ENCODE measurements at places on chromosomes 1 and 21. TPM values are rescaled to one million over a fixed set of nuclear protein-coding genes. Genes with fewer than 3 reads are reported as not detected.

DNA sequence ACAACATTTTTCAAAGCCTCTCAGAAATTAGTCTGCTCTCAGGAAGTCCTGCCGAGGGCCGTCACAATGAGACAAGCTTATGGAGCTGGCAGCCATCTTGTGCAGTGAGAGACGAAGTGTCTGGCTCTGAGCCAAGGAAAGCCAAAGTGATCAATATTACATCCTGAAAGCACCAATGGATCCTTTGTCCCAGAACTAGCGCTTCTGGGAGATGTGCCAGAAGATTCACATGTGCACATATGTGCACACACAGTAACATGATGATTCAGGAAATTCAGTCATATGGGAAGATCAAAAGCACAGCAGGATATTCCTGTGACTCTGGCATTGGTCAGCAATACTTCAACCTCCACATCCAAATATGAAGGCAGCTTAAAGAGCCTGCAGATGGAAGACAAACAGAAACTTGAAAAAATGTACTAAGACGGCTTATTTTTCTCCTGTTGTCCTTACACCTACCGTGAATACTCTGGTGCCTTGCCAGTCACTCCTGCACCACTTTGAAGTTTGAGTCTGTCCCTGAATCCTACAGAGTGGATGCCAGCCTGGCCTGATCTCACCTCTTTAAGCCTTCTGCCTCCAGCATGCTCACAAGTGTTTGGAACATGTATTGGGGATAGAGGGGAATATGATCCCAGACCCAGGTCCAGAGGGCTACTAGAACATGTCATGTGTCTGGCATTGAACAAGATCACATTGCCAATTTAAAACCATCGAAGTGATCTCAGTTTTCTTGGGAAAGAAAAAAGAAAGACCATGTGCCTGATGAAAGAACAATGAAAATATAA is 44.5 kb upstream of the PRRX1 start:
- DNase-seq = peak; percentile 88

DNA sequence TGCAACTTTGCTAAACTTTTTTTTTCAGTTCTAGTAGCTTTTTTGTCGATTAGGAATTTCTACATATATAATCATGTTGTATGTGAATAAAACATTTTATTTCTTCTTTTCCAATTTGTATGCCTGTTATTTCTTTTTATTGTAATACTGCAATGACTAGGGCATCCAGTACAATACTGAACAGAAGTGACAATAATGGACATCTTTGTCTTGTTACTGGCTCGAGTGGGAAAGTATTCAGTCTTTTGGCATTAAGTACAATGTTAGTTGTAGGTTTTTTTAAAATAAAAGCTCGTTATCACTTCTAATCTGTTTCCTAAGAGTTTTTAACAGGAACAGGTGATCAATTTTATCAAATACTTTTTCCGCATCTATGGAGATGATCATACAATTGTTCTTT is 9.8 kb downstream of the STPG1 start:
- DNase-seq = no peak

GRCh38 chr1:107251839-107252238 is 111.0 kb downstream of the NTNG1 start:
- no peak for DNase-seq

DNA sequence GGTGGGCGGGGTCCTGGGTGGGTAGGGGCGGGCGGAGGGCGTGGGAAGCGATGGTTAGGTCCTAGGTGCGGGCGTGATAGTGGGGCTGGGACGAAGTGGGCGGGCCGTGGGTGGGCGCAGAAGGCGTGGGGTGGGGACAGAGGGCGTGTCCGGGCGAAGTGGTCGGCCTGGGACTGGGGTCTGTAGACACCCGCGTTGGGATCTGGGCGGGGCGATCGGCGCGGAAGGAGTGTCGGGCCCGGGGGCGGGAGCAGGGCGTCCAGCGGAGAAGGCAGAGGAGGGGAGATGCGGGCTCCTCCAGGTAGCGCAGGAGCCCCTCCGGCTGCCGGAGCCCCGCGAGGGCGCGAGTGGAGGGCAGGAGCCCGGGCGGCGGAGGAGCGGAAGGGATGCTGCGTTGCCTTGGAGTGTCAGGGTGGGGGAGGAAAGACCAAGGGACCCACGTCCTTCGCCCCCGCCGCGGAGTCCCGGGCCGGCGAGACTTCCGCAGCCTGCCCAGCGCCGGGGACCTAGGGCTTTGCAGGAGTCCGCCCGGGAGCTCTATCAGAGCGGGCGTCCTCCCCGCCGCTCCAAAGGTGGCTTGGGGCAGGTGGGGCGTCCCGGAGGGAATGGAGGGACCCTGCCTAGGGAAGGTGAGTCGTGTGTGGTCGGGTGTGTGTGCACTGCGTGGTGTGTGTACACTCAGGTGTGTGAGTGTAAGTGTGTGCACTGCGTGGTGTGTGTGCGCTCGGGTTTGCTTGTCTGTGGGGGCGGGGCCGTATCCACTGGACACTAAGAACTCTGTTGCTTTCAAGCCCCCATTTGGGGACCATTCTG is 27.0 kb upstream of the PRSS38 start:
- DNase-seq = peak; percentile 64

The LCE1F gene
- polyA plus RNA-seq = 1.8 TPM

DNA sequence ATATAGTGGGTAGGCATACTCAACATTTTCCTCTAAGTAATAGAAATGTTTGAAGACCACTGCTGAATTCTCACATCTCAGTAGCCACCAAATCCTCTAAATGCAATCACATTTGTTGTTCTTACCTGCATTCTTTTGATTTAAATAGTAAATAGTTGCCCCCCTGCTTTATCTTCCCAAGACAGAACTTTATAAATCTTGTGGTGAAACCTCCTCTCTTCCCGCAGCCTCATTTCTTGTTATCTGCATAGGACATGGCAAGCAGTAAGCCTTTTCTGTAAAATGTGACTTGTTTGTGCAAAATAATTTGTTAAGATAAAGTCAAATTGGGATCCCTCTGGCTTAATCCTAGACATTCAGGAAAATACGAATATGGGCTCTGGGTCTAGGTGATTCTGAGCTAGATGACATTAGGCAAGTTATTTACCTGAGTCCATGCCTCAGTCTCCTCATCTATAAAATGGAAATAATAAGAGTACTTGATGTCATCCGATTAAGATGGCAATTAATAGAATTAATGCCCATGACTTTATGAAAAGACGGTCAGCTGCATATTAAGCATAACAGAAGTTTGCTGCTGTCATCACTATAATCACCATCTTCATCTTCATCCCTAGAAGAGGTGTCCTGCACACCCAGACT is 77.7 kb downstream of the LRRC8C start:
- DNase-seq = no peak

DNA sequence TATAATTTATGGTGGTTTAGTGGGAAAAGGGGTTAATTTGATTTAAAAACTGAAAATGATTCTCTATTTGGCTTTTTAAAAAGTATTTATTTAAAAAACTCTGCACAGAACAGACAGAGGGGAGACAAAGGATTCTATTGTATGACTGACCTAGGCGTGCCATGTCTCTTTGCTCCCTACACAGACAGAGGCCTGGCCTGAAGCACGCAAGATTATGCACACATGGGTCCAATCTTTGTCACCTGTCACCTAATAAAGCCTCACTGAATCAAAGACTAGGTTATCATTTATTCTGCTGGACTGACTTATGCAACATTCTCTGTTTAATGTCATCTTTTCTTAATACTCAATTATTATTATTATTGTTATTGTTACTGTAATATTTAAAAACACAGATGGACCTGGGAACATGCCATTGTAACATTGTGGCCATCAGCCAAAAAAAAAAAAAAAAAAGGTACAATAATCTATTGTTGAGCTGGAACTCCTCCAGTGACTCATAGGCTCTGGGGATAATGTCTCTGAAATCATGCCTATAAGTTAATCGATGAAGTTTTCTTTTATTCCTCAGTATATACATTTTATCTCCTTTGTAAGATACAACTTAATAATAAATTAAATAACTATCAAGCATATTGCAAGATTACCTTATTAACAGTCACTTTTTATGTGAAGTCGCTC is 112.1 kb downstream of the RUNX1 start:
- peak; percentile 48 for DNase-seq

DNA sequence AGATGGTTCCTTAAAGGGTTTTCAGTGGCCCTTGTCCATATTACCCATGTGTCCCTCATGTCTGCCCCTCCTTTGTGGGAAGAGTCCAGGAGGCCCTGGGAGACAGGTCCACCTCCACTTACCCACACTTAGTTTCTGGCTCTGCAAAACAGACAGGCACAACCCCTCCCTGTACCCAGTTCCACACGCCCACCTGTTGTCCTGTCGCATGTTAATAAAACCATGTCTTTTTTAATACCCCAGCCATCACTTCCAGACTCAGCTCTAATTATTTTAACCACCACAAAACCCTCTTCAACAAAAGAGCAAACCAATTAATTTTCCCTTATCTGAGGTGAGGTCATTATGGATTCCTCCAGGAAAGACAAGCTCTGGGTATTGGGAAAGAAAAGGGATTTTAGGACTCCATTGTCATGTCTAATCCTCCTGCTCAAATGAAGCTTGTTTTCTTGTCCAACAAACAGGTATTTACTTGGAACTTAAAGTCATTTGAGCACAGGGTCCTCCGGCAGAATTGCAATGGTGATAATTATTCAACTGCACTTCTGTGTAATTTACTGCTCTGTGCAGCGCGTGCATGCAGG is 68.9 kb downstream of the CCDC185 start:
- no peak for DNase-seq

The LINGO4 gene
- polyA plus RNA-seq = not detected

DNA sequence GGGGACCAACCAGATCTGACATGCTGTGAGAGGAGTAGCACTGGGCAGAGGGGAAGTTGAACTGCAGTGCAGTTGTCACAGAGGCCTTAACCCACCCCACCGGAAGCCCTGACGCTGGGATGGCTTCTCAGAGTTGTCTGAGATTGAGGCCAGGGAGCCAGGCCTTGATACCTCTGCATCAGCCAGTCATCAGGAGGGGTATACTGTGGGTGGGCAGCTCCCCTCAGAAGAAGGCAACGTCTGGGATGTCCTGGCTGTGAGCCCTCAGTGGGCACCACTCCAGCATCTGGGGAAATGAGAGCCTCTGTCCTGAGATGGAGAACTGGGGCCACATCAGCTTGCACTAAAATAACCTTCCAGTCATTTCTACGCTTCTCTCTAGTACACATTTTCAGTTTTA is 47.9 kb upstream of the BCAR3 start:
- DNase-seq = no peak

- DNase-seq = peak; percentile 44
Observed at GRCh38 chr1:100187912-100188311, 9.9 kb upstream of the LRRC39 start.

- DNase-seq = peak; percentile 60
Observed at GRCh38 chr1:93798291-93798690, 80.7 kb downstream of the DNTTIP2 start.

All from GM23248 (cell line).